ENCODE measurements at places on chromosomes 2 and 18.

- no peak for DNase-seq
Measured at GRCh38 chr18:54720620-54721019, 107.7 kb upstream of the RAB27B start.

DNA sequence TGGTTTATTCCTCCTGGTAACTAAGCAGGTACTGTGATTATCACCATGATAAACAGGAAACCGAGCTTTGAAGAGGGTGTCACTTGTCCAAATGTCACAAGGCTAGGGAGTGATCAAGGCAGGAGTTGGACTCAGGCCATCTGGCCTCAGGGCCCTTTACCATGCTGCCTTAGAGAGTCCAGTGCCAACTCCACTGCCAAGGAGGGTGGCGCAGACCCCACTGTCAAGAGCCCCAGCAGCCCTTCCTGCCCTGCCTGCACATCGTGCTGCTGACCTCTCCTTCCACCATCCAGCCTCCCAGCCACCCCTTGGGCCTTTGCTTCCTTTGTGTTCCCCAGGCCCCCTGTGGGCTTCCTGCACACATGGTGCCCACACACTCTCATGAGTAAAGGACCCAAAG is 48.3 kb downstream of the TNS1 start:
- peak; percentile 88 for DNase-seq

- DNase-seq, result no peak
Measured at GRCh38 chr18:69890558-69890957, 57.1 kb downstream of the CD226 start.

DNA sequence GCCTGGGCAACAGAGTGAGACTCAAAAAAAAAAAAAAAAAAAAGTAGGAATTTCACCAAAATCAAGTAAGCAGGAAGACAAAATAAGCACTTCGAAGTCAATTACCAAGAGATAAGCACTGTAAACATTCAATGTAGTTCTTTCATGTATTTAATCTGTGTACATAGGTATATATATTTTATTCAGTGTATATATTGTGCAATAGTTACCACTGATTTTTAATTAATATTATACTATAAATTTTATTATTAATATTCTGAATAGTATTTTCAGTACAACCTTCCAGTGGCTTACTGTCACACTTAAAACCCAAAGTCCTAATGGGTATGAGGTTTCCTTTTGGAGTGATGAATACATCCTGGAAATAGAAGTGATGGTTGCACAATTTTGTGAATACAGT is 9.1 kb downstream of the APLF start:
- no peak for DNase-seq

DNA sequence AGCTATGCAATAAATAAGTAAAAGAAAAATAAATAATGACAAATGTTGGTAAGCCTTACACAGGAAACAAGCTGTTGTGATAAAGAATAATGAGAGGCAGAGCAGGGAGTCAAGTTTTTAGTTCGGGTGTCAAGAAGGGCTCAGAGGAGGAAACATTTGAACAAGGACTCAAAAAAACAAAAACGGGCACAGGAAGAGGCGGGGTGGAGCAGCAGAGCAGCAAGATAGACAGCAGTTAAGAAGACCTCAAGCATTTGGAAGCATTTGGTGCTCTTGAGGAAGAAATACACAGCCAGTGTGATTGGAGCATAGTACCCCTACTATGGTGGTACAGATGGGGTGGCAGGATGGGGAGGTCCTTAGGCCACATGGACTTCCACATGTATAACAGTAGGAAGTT is 2.8 kb downstream of the TMEM169 start:
- DNase-seq, result no peak

- DNase-seq, result no peak
Measured at GRCh38 chr18:30016179-30016578, 1026.4 kb downstream of the DSC3 start.

- no peak for DNase-seq
Measured at GRCh38 chr18:58349650-58350049, 279.2 kb downstream of the ALPK2 start.

- DNase-seq, result no peak
Measured at GRCh38 chr2:143261986-143262385, 132.8 kb downstream of the ARHGAP15 start.

- DNase-seq, result no peak
Measured at GRCh38 chr2:39779341-39779851, 338 bp upstream of the THUMPD2 start.

- no peak for DNase-seq
Measured at GRCh38 chr2:85875350-85876050, 13.3 kb downstream of the ST3GAL5 start.

DNA sequence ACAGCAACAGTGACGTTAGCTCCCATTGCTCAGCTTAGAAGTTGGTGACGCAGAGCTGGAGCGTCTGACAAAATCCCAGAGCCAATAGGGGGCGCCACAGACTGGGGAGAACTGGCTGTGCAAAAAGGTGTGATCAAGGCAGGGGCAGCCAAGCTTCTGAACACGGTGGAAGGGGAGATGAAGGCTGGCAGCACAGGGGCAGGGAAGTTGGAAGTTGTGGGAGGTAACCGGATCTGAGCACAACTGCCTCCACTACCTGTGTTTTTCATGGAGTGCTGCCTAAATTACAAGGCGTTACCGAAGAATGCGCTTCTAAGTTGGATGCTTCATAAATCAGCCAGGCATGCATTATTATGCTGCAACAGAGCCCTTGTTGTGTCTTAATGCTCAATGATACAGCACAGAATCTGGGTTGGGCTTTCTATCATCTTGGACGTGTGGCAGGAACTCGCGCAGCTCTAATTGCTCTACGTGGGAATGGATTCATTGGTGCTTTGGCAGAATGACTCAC is 370.0 kb downstream of the SLC4A3 start:
- no peak for DNase-seq

DNA sequence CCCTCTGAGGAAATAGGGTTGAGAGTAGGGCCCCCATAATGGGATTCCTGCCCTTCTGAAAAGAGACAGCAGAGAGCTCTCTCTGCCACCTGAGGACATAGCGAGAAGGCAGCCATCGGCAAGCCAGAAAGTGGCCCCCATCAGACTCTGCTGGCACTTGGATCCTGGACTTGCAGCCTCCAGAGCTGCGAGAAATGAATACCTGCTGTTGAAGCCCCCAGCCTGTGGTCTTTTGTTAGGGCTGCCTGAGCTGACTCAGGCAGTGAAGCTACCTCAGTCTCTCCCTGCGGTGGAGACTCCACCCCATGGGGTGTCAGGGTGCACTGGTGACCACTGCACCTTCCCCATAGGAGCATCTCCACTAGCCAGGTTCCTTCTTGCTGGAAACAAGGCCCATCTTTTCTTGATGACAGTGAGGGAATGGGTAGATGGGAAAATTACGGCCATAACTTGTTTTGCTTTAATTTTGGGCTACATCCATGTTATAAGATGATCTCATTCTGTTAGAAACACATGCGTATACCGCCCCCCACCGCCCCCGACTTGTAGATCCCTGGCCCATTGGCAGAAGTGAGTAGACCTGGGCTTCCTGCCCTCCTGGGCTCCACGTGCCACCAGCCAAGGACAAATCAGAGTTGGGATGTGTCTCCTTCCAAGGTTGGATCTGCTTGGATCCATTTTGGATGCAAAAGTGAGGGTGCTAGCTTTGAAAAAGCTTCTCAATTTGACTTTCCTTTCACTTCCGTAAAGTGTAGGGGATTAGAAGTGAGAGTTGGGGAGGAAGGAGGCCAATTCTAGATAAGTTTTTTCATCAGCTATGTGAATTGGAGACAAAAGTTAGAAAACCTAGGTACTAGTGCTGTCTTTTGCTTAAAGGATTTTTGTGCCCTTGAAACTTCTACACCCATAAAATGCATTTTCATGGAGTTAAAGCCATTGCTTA is 42.9 kb downstream of the NCK2 start:
- no peak for DNase-seq

DNA sequence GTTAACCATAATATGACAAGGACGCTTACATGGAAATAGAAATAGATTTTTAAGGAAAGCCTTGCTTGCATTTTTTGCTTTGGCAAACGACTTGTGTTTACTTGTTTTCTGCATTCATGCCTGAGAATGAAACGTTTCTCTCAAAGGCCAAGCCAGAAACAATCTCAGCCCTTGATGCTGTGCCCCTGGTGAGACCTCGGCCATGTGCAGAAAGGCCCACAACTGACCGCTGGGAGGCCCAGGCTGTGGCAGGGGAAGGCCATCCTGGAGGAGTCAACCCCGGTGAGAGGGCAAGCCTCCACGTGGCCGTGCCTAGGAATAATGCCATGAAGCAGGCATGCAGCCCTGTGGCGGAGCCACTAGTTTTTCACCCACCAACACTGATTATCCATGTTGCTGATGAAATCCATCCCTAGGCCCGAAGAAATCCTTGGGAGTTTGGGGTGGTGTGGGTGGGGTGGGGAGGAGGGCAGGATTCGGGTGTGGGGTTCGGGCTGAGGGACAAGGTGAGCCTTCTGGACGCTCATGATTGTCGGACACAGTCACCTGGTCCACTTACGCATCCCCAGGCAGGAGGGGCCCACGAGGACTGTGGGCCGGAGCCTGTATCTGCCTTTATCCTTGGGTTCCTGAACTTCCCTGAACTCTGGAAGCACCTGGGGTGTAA is 107.6 kb upstream of the APCDD1 start:
- no peak for DNase-seq

GRCh38 chr2:84690225-84690624 is 173.9 kb downstream of the DNAH6 start:
- no peak for DNase-seq

- DNase-seq, result no peak
Measured at GRCh38 chr2:240219208-240219890, 78.9 kb upstream of the OTOS start.

DNA sequence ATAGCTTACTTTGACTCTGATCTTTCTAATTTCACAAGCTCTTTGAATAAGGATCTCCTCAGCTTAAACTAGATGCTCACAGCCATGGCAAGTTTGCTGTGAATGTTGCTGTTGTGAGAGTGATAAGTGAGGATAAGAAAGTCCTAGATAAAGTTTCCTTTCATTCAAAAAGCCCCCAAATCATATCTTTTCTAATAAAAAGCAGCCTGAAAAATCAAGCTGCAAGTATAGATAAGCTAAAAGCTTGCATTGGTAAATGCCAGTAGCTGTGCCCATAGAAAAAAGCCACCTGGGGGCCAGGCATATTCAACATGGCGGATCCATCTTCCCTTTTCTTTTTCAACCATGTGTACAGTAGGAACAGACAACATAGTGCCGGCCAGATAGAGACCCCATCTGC is 4.3 kb downstream of the NLRC4 start:
- DNase-seq, result no peak

GRCh38 chr2:187369471-187369870 is 78.6 kb downstream of the CALCRL start:
- no peak for DNase-seq

- peak; percentile 54 for DNase-seq
Measured at GRCh38 chr18:9575558-9575957, 38.8 kb downstream of the PPP4R1 start.

DNA sequence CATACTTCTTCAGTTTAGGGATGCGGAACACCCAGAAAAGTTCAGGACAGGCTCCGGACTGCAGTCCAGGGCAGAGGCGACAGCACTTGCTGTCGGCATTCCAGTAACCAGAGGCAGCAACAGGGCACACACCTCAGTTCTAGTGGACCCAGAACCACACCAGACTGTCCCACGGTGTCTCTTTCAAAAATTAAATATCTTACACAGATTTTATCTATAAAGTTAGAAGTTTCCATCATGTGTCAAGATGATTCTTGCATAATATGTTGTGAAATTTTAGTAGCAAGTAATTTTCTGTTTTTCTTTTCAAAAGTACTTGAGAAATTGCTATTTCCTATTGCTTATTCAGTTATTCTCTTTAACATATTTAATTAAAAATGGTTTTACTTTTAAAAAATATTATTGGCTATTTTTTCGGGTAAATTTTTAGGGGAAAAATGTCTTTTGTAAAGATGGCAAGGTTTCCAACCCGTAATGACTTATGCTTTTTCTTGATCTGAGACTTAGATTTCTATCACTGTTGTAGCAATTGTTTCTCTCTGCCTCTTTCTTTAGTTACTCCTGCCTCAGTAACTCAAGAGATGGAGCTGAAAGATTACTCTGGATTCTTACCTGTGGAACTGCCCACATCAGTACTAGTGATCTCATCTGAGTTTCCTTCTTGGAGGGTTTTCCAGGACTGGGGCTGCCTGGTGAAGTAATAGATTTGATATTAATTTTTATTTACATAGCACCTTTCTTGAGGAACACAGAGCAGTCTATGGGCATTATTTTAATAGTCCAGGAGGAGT is 182.7 kb downstream of the LTBP1 start:
- DNase-seq, result no peak

- no peak for DNase-seq
Measured at GRCh38 chr18:79832169-79832568, 34.4 kb downstream of the KCNG2 start.

GRCh38 chr2:167652401-167652800 is 595.0 kb downstream of the STK39 start:
- no peak for DNase-seq

- no peak for DNase-seq
Measured at GRCh38 chr2:30222636-30223360, 8.5 kb upstream of the LBH start.

GRCh38 chr2:181366675-181367175 is 90.5 kb upstream of the ITGA4 start:
- DNase-seq, result no peak

DNA sequence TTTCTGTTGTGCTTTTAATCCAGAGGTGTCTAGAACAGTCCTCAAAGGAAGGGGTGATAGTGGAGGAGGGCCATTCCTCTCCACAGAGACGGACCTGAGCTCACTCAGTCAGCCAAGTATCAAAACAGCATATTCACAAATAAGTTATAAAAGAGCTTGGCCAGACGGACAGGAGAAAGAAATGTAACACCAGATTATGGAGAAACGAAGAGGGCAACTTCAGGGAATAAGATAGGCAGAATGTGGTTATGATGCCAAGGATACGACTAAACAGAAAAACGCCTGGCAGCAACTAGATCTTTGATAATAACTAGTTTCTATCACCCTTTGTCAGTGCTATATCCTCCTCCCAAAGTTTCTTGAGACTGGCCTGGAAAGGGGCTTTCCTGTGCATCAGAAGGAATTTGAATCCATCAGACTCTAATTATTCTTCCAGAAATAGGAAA is 42.5 kb downstream of the MAP4K3 start:
- no peak for DNase-seq

DNA sequence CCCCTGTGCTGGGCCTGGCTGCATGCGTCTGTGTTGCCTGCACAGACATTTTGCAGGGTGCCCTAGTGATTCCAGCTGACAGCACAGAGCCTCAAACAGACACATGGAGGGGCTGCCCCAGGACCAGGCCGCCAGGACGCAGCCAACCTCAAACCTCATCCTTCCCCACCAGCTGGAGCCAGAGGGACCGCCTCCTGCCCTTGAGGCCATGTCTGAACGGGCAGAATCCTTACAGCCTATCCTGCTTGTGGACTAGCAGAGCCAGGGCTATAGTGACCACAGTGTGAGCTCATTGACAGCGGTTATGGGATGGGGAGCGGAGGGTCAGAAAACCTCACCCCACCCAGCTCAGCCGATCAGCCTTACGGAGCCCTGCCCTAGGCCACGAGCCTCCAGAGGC is 22.4 kb downstream of the ODC1 start:
- no peak for DNase-seq

Measured in DMS153 (cell line).